GF-D8 (cell line): ENCODE measurements at places on chromosomes 7 and 10.

- no peak for DNase-seq
These were observed 135.9 kb downstream of the ARHGAP12 start for GRCh38 chr10:31792745-31793144.

GRCh38 chr7:120807390-120807789 is 50.6 kb downstream of the TSPAN12 start:
- no peak for DNase-seq

DNA sequence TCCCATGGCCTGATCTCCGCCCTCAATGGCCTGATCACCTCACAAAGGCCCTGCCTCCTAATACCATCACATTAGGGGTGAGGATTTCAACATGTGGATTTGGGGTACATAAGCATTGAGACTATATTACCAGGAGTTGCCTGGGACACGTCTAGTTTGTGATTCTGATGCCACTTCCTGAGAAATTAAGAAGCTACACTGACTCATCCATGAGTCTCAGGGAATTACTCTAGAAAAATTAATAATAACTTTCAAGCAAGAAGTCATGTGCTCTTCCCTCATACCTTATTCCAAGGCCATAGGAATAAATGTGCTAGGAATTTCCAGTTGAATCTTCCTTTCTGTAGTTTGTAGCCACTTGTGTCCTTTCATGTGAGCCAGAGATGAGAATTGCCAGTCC is 519.3 kb upstream of the MKI67 start:
- no peak for DNase-seq

DNA sequence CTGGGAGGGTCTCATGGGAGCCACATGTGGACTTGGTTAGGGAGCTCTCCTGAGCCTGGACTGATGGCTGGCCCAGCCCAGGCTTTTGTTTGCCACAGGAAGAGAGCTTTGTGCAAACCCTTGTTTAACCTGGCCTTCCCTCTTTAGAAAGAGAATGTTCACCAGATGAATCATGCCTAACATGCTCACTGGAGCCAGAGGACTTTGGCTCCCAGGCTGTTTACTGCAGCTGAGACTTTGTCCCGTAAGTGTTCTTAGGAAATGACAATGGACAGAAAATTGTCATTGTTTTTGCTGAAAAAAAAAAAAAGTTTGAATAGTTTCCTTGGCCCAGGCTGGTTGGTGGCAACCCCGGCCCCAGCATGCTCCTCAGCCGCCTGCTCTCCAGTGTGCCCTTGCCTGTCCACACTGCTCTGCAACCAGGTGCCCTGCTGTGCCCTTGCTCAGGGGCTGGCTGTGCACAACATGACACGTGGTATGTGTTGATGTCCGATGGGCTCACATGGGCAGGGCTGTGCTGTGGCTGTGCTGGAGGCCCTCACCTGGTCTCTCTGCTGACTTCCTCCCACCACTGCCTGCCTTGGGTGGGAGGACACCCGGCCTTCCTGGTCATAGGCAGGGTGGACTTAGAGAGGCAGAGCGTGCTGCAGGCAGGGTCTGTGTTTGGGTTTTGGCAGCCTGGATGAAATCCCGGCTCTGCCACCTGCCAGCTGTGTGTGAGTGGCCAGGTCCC is 215.3 kb upstream of the ZNF32 start:
- DNase-seq, result no peak

DNA sequence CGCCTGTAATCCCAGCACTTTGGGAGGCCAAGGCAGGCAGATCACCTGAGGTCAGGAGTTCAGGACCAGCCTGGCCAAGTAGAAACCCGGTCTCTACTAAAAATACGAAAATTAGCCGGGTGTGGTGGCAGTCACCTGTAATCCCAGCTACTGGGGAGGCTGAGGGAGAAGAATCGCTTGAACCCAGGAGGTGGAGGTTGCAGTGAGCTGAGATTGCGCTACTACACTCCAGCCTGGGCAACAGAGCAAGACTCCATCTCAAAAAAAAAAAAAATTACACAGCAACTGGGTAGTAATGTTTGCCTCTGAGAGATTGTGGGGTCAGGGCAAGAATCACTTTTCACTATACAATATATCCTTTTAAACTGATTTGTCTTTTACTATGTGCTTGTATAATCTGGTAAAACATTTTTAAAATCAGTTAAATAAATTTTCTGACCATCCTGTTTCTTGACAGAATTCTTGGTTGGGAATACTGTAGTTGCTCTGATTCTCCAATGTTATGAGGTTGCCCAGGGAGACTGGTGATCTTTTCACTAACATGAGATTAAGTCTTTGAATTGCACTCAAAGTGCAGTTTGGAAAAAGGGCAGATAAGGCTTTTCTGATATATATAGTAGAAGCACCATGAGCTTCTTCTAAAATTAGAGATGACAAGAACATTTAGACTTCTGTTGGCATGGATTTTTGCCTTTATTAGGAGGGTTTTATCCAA is 1.5 kb downstream of the ENTPD7 start:
- no peak for DNase-seq

- no peak for DNase-seq
These were observed 83.4 kb upstream of the PPP1R9A start for GRCh38 chr7:94823947-94824346.

- no peak for DNase-seq
These were observed 6.8 kb upstream of the EFCAB10 start for GRCh38 chr7:105587909-105588635.

DNA sequence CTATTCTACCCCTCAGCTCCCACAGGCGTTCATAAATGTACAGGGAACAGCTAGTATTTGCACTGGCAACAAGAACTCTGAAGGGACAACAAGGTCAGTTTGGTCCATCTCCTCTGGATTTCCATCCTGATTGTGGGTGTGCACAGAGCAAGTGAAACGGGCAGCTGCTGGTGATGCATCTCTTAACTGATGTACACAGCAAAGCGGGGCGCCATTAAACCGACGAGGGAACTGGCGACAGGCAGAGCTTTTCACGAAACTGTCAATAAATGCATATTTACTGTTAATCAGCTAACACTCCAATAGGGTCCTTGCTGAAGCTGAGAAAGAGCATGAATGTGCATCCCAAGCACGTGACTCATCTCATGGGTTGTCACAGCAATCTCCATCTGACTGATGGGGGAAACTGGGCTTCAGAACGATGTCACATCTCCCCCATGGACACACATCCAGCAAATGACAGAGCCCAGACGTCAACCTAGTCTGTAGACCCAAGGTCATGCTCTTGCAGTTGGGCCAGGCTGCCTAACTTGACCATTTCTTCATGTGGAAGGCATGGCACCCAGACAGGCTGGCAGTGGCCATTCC is 54.2 kb downstream of the FAM53B start:
- DNase-seq, result no peak
